ENCODE measurements at places on chromosomes 12 and 14.

DNA sequence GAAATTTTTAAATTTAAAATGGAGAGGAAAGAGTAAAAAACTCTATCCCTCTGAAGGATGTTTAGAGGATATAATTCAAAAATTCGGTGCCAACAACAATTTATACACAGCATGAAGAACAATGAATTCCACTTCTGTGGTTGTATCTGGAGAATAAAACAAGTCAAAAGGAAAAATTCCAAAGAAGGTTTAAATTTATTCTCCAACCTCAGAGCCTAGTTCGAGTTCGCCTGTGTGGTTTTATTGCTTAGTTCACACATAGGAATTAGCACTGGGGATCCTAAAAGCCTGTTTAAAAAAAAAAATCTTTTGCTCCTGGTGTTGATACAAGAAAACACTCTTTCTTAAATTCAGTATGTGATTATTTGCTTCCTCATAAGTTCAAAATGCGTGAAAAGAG is 79.2 kb downstream of the LLPH start:
- DNase-seq: no peak

GRCh38 chr14:35277179-35277578 is 15.0 kb upstream of the PSMA6 start:
- no peak for DNase-seq

- DNase-seq: no peak
These were observed 1.2 kb upstream of the TNFAIP2 start for GRCh38 chr14:103121846-103122584.

- no peak for DNase-seq
These were observed 115.4 kb downstream of the MED13L start for GRCh38 chr12:116162071-116162470.

DNA sequence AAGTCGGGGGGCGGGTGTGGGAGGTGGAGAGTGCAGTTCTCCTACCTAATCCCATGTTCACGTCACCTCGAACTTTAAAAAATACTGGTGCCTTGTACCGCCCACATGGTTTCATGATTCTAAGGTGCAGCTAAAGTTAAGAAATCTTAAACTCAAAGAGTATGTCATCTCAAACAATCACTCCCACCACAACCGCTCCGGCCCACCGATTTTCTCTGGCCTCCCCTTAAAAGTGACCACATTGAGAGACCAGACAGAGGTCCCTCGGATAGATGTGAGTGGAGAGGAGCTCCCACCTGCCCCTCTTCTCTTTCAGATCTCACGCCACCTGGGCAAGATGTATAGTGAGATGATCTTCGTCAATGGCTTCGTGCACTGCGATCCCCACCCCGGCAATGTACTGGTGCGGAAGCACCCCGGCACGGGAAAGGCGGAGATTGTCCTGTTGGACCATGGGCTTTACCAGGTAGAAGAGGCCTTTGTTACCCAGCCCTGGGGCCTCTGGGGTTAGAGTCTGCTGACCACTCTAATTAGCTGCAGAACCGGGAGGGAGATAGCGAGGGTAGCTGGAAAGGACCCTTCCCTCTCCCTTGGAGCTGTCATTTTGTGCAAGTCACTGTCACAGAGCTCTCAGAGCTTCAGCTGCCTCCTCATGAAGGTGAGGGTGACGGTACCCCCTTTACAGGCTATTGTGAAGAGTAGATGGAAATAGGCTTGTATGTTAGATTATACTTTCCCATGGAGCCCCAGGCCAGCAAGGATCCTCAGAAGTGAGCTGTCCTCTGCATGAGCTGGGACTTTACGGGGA is 124.4 kb downstream of the ADCK1 start:
- DNase-seq: no peak

DNA sequence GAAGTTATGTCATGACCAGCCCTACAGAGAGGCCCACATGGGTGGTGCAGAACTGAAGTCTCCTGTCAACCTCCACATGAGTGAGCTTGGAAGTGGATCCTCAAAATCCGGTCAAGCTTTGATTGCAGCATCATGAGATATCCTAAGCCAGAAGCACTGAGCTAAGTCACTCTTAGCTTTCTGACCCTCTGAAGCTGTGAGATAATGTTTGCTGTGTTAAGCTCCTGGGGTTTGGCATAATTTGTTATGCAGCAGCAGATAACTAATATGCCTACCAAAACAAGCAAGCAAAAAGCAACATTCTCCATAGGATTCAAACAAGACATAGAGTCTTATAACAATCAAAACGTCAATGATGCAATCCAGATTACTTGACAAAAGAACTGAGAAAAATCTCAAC is 87.6 kb upstream of the GRIN2B start:
- no peak for DNase-seq

DNA sequence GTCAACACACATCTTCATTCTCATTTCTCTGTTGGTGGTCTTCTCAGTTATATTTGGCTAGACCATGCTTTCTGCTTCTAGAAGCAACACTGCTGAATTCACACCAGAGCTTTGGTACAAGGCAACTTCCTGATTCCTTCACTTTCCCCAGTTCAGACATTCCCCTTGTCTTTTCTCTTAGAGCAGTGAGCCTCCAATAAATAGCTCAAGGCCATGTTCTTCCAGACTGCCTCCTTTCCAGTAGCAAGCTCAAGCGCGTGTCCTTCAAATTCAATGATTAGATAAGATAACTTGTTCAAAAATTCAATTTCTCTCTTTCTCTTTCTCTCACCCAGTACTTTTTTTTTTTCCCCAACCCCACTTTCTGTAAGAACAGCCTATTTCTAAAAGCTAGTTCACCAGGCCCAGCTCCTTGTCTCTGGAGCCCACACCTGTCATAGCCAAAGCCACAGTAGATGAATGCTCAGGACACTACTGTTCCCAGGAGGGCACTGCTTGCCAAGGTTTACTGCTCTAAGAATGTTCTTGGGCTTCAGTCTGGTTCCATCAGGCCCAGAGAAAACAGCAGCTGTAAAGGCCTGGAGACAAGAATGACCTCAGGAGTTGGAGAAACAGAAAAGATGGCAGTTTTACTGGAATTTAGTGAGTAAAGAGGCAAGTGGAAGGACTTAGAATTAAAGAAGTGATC is 17.7 kb downstream of the TBK1 start:
- DNase-seq: no peak

- no peak for DNase-seq
These were observed 43.3 kb upstream of the PLEKHG6 start for GRCh38 chr12:6266971-6267721.

Measured in stimulated activated CD8-positive, alpha-beta memory T cell treated with anti-CD3 and anti-CD28 coated beads, Interleukin-12 subunit alpha, Interleukin-12 subunit beta, amount 100 ng/mL, for 1 hour (primary cell).